Activated CD4-positive, alpha-beta T cell treated with anti-CD3 and anti-CD28 coated beads, Interleukin-2, amount 10 ng/mL, durations not matched to agents 24 days and 14 days (primary cell): ENCODE measurements at places on chromosomes 7 and 10. TPM values are rescaled to one million over a fixed set of nuclear protein-coding genes. Genes with fewer than 3 reads are reported as not detected.

DNA sequence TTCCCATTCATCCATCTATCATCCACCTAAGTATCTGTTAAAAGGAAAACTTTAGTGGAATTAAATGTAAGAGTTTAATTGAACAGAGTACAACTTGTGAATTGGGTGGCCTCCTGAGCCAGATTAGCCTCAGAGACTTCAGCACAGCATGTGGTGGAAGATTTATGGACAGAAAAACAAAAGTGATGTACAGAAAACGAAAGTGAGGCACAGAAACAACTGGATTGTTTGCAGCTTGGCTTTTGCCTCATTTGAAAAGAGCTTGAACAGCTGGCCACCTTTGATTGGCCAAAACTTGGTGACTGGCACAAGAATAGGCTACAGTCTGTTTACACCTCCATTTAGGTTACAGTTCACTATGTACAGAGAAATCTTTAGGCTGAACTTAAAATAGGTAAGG lies 1463.4 kb upstream of the CELF2 start:
- DNase-seq = no peak
- no peaks in the 10 kb centered on the region for H3K36me3 ChIP-seq
- H3K27ac ChIP-seq = no peak overlapping the region
- H3K4me3 ChIP-seq = no peak overlapping the region

- no peaks in the 10 kb centered on the region for H3K4me1 ChIP-seq
- H3K27ac ChIP-seq = no peak overlapping the region
- H3K4me3 ChIP-seq = no peak overlapping the region
These were observed 47.3 kb upstream of the INSYN2A start for GRCh38 chr10:127243490-127244272.

DNA sequence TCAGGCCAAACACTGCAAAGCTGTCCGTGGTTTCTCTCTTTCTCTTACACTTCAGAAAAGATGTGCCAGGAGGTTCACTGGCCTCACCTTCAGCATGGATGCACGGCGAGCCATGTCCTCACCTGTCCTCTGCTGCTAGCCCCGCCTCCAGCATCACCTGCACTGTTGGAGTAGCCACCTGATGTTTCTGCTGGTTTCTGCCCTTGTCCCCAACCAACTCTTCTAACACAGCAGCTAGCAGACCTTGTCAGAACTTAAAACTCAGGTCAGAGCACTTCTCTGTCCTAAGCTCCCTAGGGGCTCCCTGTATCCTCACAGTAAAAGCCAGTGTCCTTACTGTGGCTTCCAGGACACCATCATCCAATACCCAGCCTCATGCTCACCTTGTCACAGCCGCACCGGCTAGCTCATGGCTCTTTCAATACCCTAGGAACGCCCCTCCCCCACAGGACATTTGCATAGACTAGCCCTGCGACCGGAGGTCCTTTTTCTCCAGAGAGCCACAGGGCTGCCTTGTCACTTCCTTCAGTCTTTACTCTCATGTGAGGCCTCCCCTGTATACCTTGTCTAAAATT lies 15.2 kb downstream of the PALD1 start:
- H3K4me3 ChIP-seq = no peak overlapping the region
- peaks cover 23% of the 10 kb centered on the region for H3K4me1 ChIP-seq

DNA sequence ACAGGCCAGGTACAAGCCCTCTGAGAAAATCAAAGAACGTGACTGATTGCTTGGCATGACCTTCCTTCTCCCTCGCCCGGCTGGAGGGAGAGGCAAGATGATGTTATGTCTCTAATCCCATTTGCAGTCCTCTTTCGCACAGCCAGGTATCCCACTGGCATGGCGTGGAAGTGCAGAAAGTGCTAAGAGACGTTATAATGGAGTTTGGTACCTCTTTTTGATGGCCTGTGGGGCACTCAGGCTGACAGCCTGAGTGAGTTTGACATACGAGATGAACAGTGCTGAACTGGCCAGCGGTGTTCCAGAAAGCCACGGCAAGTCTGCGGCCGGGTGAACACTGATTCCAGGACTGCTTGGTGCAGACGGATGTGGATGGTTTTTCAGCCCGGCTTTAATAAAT lies 241.6 kb downstream of the RAB11FIP2 start:
- DNase-seq = no peak
- no peak overlapping the region for H3K27ac ChIP-seq
- no peak overlapping the region for H3K4me3 ChIP-seq
- no peaks in the 10 kb centered on the region for H3K36me3 ChIP-seq
- H3K4me1 ChIP-seq = no peaks in the 10 kb centered on the region

GRCh38 chr10:49634069-49634660 lies 20.3 kb downstream of the CHAT start:
- H3K4me3 ChIP-seq = no peak overlapping the region
- H3K4me1 ChIP-seq = no peaks in the 10 kb centered on the region
- no peaks in the 10 kb centered on the region for H3K36me3 ChIP-seq
- no peak for DNase-seq
- H3K27me3 ChIP-seq = peaks cover 22% of the 10 kb centered on the region
- no peak overlapping the region for H3K27ac ChIP-seq

DNA sequence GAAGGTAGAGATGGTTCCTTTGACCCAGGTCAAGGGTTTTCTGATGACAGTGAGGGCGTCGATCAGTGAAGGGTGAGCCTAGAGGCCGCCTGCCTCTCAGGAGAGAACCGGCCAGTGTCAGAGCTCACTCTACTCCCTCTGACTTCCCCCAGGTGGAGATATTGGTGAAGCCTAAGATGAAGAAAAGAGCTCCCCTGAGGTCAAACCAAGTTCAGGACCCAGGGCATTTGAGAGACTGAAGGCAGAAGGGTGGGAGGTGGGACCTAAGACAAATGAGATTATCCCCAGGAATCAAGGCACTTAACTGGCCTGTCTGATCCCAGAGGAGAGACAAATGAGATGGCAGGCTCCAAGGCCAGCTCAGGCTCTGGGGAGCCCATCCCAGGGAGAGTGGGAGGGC lies 104.7 kb downstream of the CDH23 start:
- H3K4me1 ChIP-seq = peaks cover 3% of the 10 kb centered on the region
- H3K4me3 ChIP-seq = no peak overlapping the region
- no peaks in the 10 kb centered on the region for H3K36me3 ChIP-seq
- no peak overlapping the region for H3K27ac ChIP-seq
- DNase-seq = no peak
- H3K27me3 ChIP-seq = peaks cover 7% of the 10 kb centered on the region

Gene PRSS37
- total RNA-seq = not detected in 2 replicates

Gene OR13A1
- total RNA-seq = not detected in 2 replicates

Gene MMD2
- total RNA-seq = not detected in 2 replicates
